ENCODE measurements at places on chromosomes 6 and 20.

GRCh38 chr6:95629551-95629950, 52.2 kb downstream of the MANEA start:
- no peak for DNase-seq

DNA sequence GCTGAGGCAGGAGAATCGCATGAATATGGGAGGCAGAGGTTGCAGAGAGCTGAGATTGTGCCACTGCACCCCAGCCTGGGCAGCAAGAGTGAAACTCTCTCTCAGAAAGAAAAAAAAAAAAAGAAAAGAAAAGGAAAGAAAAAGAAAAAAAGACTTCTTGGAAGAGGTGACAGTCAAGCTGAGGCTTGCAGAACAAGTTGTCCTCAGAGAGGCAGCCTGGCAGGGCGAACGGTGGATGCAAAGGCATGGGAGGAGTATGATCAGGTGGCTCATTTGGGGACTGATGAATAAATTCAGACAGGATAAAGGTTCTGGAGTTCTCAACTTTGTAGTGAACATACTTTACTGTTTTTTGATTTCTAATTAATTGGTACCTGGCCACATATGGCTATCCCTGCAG, 12.4 kb downstream of the ZNF341 start:
- no peak for DNase-seq

DNA sequence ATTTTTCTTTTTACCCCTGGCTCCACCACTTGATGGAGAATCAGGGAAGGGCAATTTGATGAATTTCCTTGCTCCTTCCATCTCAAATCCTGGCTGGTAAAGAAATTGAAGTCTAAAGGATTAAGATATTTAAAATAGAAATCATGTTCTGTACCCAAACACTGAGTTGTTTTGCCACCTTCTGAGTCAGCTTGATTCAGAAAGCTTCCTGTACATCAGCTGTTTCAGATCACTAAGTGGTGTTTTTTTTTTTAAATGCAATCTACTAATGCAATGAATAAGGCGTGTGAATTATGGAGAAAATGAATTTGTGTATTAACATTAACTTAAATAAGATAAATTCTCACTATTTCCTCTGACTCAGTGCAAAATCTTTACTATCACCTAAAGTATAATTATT, 11.5 kb upstream of the POPDC3 start:
- DNase-seq: peak; percentile 34

DNA sequence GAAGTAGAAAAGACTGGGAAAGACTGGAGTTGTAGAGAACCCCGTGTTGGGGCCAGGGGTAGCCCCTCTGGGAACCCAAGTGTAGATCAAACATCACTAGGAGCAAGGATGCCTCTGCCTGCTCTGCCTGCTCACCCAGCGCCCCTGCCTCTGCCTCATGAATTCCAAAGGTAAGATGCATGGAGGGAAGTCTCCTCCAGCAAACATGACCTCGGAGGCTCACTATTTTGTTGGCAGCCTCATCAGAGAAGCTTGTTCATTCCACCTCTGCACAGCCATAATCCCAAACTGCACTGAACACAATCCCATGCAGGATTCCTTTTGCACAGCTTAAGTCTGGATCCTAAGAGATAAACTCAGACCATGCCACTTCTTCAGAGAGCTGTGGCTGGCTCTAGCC, 4.9 kb downstream of the FRS3 start:
- DNase-seq: peak; percentile 65

- DNase-seq: peak; percentile 86
Measured at GRCh38 chr20:35515949-35516645, 13.4 kb downstream of the C20orf173 start.

GRCh38 chr6:30918670-30919069, 4.6 kb downstream of the VARS2 start:
- no peak for DNase-seq

GRCh38 chr20:56949318-56949717, 317.1 kb downstream of the BMP7 start:
- no peak for DNase-seq

DNA sequence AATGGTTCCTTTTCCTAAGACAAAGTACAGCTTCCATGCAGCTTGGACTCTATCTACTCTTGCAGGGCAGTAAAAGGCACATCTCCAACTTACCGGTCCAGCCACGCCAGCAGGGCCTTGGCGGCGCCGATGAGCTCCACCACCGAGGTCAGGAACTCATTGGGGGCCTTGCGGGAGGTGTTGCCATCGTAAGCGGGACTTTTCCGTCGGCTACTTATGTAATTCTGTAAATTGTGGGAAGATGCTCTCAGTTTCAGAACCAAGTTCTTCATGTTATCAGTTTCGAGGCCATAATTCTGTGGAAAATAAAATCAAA, 68.5 kb downstream of the CNKSR3 start:
- DNase-seq: no peak

- no peak for DNase-seq
Measured at GRCh38 chr6:6753301-6753700, 164.8 kb downstream of the LY86 start.

DNA sequence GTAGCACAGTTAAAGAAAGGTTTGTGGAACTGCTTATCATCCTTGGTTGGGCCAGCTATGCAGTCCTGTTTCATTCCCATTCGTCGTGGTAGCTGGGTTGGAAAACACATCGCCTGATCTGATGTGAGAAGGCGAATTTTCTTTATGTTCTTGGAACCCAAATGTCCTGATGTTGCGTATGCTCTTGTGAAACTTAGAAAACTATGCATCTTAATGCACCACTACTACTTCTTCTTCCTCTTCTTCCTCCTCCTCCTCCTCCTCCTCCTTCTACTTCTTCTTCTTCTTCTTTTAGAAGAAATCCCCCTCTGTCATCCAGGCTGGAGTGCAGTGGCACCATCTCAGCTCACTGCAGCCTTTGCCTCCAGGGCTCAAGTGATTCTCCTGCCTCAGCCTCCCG, 381.6 kb downstream of the UTRN start:
- DNase-seq: no peak

- DNase-seq: no peak
Measured at GRCh38 chr6:79687759-79688158, 56.6 kb downstream of the SH3BGRL2 start.

- DNase-seq: peak; percentile 98
Measured at GRCh38 chr6:138465007-138465645, 34.2 kb downstream of the NHSL1 start.

GRCh38 chr6:158323561-158323958, 11.3 kb downstream of the TULP4 start:
- DNase-seq: no peak

DNA sequence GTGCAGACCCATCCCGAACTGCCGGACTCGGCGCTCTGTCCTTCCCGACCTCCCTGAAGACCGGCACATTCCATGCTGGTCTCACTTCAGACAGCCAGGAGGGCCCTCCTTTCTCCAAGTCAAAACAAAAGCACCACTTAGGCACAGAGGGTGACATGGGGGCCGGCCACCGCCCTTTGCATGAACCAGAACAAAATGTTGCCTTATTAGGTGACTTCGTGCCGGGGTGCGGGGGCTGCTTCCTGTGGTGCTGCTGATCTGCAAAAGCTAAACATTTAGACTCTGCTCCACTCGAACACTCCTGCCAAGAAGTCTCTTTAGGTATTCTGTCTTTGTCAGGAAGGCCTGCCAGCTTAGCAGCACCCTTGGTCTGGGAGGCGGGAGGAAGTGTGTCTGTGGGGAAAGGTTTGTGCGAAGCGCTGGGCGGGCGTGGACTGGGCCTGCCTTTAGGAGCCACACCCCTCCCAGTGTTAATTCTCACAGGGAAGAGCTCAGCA, 133.8 kb downstream of the SMOC2 start:
- no peak for DNase-seq

DNA sequence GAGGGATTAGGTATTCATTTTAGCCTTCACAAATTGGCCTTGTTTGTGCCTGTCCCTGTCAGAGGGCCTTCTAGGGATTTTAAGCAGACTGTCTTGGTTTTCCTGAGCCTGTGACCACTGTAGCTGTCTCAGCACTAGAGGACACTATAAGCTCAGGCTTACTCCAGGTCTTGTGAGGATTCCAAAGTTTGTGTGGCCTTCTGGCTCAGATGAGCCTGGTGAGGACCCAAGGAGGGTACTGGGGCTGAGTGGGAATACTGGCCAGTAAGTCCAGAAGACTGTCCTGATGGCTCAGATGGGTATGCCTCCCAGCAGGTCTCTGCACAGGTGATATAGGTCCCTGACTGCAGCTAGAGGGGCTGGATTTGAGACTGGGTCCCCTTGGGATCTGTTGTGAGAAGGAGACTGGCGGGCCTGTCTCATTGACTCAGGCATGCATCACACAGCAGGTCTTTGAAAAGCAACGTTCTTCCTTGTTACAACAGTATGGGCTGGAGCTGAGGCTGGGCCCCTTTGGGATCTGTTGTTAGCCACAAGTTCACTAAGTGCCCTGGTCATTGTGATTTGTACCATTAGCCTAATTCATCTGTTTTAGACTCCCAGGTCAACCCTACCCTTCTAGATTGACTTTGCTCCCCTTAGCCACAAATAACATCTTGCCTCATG, 26.3 kb upstream of the TFB1M start:
- DNase-seq: peak; percentile 61

GRCh38 chr20:62755817-62756724, 40.2 kb upstream of the MRGBP start:
- DNase-seq: no peak

GRCh38 chr6:102474041-102474807, 1080.7 kb downstream of the GRIK2 start:
- no peak for DNase-seq

DNA sequence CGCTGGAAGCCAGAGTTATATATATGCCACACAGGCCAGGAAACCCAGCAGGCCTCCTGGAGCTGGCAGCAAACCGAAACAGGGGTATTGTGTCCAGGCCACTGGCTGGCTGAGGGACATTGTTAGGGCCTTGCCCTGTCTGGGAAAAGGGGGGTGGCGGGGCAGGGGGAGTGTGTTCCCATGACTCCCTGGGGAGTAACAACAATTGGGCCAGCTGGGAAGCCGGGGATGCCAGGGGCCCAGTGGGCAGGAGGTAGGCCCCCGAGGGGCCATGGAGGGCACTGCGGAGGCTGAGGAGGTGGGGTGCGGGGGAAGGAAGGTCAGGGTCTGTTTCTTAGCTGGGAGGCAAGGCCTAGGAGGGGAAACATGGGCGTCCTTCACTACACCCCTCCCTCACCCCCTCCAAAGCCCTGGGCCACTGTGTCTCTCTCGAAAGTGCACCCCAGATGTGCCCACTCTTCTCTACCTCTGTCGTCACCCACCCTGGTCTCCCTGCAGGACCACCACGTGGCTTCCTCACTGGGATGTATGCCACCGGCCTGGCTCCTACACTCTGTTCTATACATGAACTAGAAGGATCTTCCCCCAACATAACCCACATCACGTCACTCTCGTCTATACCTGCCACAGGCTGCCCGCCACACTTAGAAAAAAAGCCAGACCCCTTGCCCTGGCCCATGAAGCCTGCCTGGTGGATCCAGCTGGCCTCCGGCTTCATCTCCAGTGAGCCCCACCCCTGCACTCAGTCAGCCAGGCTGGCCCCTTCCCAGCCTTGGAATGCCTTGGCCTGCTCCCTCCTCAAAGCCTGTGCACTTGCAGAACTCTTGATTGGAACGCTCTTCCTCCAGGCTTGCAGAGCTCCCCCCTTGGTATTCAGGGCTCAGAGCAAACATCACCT, 7.8 kb upstream of the E2F1 start:
- no peak for DNase-seq

DNA sequence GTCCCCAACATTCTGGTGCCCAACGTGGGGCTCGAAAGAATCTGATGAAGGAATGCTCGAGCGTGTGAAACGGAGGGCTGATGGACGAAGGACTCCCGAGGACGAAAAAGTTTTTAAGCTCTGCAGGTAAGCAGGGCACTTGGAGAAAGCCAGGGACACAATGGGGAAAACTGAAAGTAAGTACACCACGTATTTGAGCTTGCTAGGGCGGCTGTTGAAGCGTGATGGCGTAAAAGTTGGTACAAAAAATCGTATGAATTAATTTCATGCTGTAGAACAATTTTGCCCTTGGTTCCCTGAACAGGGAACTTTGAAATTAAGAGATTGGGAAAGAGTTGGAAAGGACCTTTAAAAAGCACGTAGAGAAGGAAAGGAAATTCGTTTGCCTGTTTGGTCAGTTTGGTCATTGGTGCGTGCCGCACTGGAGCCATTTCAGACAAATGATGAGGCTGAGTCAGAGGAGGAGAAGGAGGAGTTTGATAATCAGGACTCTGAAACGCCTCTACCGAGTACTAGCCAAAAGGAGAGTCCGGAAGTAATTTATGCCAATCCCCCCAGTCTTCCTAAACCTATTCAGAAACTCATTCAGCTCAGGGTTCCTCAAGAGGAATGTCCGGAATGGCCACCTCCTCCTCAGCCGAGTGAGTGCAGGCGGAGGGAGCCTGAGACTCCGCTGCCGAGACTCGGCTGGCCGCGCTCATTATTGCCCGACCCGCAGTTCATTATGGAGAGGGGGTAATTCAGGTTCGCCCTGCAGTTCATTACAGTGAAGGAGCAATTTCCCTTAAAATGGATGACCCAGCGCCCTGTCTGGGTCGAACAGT, 59.2 kb upstream of the PRSS16 start:
- peak; percentile 84 for DNase-seq

DNA sequence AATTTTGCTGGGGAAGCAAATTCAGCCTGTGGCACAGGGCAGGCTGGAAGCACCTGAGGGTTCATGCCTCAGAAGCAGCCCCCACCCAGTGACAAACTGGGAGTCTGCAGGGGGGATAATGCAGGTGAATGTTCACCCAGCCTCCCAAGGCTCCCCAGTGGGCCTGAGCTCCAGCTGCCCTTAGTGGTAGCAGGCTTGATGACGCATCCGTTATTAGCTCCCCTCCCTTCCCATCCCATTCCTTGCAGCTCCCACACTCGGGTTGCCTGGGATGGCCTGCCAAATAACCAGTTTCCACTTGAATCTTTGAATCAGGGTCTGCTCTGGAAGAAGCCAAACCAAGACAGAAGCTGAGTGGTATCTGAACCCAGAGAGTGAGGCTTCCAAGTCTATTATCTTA, 15.8 kb downstream of the KCNK15 start:
- DNase-seq: no peak

DNA sequence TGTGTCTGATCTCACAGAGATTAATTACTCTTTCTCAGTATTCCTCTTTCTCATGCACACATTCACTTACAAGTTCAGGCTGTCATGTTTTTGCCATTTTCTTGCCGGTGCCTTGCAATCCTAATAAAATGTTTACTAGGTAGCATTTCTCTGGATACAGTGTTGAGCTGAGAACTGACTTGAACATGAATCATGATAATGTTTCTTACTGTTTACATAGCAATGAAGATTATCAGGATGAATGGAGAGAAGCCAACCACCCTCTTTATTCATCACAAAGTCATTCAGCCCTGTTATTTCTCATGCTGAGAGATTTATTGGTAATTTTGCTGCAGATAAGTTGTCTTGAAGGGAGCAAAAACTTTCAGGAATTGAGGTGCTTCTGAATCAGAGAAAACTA, 185.5 kb upstream of the ECI2 start:
- DNase-seq: peak; percentile 95

DNA sequence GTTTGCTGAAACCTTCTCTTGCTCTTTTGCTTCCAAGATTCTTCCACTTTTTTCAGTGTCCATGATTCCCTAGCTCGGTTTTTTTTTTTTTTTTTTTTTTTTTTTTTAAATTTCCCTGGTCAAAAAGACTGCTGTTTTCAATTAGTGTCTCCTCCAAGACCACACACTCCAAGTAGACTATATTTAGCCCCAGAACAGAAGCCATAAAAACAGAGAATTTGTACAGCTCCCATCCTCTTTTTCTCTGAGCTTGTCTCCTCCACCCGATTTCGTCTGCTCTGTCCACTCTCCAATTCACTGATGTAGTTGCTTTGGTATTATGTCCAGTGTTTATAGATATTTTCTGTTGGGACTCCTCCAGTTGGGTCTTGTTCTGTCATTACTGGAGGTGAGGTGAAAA, 37.6 kb downstream of the RSPH3 start:
- DNase-seq: no peak

All from IMR-90 (cell line).